Mucosa of descending colon (tissue), 3 donors: ENCODE measurements at places on chromosomes 4 and X.

- peak; percentile 64 for DNase-seq
These were observed 17.2 kb upstream of the SCRG1 start for GRCh38 chr4:173415885-173416653.

- peak; percentile 49 for DNase-seq
These were observed 167.9 kb downstream of the SMIM20 start for GRCh38 chr4:26081795-26082498.

- DNase-seq, result no peak
These were observed 23.7 kb downstream of the ELF4 start for GRCh38 chrX:130086447-130087206.

DNA sequence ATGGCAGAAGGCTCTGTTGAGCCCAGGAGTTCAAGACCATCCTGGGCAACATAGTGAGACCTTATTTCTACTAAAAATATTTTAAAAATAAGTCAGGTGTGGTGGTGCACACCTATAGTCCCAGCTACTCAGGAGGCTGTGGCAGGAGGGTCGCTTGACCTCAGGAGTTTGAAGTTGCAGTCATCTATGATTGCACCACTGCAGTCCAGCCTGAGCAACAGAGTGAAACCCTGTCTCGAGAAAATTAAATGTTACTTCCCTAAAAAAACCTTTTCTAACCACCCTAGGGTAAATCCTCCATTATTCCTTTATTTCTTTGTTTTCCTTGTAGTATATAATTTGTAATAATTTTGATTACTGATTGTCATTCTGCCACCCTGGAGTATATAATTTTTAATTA, 7.9 kb downstream of the FAM200B start:
- no peak for DNase-seq

GRCh38 chr4:52643785-52644244, 15.3 kb downstream of the USP46 start:
- DNase-seq, result no peak

GRCh38 chrX:120672841-120673530, 43.1 kb upstream of the C1GALT1C1 start:
- DNase-seq, result no peak

DNA sequence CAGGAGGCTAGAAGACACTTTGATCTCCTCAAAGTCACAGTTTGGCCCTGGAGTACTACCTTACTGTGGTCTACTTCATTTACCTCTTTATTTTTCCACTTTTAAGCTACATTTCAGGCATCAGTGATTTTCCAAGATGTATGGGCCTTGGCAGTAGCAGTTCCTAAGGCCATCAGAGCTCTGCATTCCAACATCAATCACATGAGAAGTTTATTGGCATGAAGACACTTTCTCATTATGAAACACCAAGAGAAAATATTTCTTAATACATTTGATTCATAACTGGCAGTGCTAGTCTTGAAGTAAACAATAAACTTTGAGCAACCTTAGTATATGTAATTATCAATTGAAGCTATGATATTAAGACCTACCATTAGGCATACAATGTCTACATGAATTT, 178.1 kb downstream of the IL15 start:
- DNase-seq, result no peak

DNA sequence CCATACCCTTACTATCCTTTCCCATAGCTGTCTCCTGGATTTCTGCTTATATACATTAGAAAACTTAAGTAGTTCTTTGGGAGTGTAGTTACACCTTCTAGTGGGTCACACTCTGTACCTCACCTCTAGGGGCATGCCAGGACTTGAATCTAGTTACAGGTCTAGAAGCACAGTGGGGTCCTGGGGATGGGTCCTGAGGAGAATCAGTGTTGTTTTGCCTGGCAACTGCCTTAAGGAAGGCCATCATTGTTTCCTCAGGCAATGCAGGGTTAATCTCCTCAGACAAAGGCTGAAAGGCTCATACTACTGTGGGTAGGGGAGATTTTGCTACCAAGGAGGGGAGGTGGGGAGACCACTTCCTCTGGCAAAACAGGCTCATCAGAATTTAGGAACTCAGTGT, 750.3 kb downstream of the FAT4 start:
- no peak for DNase-seq

DNA sequence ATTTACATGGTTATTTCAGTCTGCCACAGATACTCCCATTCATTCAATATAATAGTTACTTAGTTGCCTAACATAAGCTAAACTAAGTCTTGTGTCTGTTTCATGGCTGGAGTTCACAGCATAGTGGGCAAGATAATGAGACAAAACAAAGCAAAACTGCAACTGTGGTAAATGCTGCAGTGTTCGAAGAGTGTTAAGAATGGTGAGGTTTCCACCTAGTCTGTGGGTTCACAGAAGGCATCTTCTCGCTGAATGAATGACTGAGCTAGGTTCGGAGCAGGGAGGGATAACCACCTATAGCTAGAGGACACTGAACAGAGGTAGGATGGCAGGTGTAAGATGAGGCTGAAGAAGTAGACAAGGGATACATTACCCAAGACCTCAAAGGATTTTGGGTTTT, 171.0 kb downstream of the FBXW7 start:
- DNase-seq, result no peak

GRCh38 chr4:151227172-151227571, 49.8 kb upstream of the PRSS48 start:
- no peak for DNase-seq

DNA sequence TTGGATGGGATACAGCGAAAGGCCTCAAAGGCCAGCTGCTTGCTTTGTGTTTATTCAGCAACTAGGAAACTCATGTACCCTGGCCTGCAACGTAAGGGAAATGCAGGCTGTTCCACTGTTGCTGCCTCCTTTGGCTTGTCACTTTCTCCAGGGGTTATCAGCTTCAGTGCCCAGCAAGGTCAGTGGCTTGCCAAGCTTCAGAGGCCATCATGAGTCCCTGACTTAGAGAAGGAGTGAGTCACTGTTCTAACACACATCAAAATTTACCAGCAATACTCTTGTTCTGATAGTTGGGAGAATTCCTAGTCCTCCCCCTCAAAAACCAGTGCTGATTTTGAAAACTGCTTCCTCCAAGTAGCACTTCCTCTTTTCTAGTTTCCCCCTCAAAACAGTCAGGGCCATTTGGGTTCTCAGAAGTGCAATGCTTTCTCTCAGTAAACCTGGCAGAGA, 250.8 kb downstream of the ARHGAP24 start:
- no peak for DNase-seq

DNA sequence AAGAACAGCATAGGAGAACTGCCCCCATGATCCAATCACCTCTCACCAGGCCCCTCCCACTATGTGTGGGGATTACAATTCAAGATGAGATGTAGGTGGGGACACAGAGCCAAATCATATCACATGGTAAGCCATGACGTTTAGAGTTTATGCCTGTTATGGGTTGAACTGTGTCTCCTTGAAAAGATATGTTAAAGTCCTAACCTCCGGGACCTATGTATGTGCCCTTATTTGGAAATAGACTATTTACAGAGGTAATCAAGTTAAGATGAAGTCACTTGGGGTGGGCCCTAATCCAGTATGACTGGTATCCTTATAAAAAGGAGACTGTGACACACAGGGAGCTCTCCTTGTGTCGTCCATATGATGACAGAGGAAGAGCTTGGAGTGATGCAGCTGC, 25.2 kb upstream of the SLC2A9 start:
- no peak for DNase-seq

DNA sequence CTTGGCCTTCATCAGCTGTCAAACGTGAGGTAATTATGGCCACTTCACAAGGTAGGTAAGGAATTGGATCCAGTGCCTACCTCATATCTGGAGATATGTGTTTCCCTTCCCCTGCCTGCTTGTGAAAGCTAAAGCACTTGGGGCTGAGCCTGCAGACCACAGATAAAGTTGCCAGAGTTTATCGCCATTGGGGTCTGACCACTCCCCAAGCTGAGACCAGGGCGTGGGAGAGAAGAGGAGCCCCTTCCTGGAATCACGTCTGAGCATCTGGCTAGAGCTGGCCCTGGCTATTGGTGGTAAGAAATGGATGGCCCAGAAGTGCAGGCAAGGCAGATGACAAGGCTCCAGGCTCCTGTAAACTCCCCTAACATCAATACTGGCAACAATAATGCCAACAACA, 2.7 kb downstream of the ALAS2 start:
- no peak for DNase-seq

GRCh38 chrX:23338334-23338733, 3.7 kb downstream of the PTCHD1 start:
- DNase-seq, result no peak

- no peak for DNase-seq
These were observed 56.4 kb upstream of the NFKB1 start for GRCh38 chr4:102444752-102445151.
